ENCODE measurements at places on chromosomes 5 and 9.

DNA sequence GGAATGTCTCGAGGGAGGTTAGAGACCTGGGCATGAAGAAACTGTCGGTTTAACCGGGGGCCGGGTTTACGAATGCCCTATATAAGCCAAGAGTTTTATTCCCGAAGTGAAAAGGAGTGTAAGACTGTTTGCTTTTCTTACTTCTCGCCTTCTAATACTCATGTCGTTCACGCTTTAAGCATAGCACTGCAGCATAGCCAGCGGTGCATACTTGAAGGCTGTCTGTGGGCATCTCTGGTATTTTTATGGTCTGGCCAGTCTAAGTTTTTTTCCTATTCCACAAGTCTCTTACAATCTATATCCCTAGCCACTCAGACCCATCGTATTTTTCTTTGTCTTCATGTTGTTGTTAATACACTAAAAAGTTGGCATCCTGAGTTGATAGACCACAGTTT is 1.2 kb downstream of the UHRF2 start:
- ATAC-seq: no peak

GRCh38 chr5:66981266-66982055 is 215.1 kb downstream of the CD180 start:
- ATAC-seq: no peak

DNA sequence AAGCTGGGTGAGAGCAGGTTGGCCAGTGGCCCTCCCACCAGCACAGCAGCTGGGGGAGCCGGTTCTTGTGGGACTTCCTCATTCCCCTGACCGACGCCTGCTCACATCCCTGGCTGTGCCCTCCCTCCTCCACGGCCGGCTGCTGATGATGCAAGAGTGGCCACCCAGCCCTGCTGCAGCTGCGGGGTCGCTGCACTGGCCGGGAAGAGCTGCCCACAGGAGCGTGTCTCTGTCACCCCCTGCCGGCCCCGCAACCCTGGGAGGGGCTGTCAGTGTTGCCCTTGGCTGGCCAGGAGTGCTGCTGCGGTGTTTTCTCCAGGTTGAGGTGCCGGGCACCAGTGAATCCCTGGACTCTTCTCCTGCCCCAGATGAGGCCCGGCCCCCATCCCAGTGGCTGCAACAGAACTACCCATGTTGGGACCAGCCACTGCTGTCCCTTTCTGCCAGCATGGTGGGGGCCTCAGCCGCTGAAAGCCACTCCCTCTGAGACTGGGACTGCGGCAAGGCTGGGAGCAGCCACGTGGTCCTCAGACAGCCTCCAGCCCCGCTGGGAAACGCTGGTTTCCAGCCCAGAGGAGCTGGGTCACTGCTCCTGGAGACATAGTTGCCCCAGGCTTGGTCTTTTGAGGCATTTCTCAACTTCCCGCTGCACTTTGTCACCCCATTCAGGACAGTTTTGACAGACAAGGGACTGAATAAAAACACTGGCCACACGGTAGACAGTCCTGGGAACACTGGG is 739 bp downstream of the CARD9 start:
- no peak for ATAC-seq

GRCh38 chr5:130045334-130045733 is 141.1 kb downstream of the CHSY3 start:
- ATAC-seq: no peak

GRCh38 chr5:159663986-159664385 is 252.3 kb upstream of the ADRA1B start:
- no peak for ATAC-seq

- no peak for ATAC-seq
These were observed 5.4 kb upstream of the FOXB2 start for GRCh38 chr9:77013932-77014596.

GRCh38 chr9:135294836-135295235 is 184.7 kb upstream of the PPP1R26 start:
- ATAC-seq: no peak

- ATAC-seq: no peak
These were observed 13.3 kb upstream of the GLRX start for GRCh38 chr5:95835682-95836385.

DNA sequence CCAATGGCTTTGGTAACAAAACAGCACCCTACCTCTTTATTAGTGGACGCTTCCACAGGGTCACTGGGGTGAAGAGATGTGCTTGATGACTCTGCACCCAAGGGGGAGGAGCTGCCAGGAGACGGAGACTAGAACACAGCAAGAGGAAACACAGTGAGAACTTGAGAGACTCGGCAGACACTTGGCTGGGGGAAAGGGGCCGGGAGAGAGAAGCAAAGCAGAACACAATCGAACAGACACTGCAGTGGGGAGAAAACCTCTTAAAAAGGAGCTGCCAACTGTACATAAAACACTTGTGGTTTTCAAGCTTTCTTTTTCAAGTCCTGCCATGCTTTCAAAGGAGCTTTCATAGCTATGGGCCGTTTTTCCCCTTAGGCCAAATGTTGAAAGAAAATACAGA is 151.0 kb downstream of the ENTREP1 start:
- no peak for ATAC-seq

- no peak for ATAC-seq
These were observed 84.3 kb upstream of the BRINP1 start for GRCh38 chr9:119453490-119453911.

GRCh38 chr5:96391921-96392320 is 41.1 kb downstream of the PCSK1 start:
- ATAC-seq: no peak

DNA sequence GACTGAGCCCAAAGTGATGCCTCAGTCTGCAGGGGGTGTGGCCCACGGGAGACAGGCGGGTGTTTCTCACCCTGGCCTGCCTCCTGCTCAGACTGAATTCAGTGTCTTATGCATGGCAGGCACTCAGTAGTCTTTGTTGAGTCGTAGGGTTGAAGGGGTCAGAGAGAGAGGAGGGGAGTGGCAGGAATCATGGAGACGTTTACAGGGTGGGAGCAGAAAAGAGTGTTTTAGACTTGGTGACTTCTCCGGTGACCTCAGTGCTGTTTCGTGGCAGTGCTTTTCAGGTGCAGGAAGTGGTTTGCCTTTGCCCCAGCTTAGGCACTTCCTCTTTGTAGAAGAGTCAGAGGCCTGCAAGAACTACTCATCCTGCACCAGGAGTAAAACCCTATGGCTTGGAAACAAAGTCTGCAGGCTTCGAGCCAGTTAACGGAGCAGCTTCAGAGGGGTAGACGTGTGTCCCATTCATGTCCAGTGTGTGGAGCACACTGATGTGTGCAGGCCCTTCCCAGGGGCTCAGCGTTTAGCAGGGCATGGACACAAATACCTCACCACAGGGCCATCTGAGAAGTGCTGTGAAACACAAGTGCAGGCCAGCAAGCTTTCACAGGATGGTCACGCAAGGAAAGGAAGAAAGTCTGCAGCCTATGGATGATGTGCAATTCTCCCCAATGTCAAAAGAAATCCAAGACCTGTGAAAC is 24.5 kb upstream of the SEMA4D start:
- peak; percentile 92 for ATAC-seq

GRCh38 chr9:35308316-35308715 is 146.5 kb downstream of the UNC13B start:
- no peak for ATAC-seq

DNA sequence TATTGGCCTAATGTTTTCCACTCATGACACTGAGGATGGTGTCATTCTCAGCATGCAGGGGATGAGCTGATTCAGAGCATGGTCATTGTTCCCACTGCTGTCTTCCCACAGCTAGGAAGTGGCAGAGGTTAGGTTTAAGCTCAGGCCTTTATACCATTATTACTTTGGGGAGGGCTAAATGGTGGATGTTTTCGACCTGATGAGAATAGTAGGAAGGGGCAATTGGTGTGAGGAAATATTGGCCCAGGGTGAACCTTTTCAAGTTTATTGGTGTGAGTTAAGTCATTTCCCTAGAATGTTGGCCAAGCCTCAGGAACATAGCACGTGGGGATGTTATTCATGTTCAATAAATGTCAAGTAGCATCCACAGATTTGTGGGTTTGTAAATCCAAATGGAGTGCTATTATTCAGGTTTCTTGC is 59.6 kb downstream of the ARHGAP26 start:
- no peak for ATAC-seq

- ATAC-seq: no peak
These were observed 28.5 kb upstream of the KIF4B start for GRCh38 chr5:154984946-154985516.

DNA sequence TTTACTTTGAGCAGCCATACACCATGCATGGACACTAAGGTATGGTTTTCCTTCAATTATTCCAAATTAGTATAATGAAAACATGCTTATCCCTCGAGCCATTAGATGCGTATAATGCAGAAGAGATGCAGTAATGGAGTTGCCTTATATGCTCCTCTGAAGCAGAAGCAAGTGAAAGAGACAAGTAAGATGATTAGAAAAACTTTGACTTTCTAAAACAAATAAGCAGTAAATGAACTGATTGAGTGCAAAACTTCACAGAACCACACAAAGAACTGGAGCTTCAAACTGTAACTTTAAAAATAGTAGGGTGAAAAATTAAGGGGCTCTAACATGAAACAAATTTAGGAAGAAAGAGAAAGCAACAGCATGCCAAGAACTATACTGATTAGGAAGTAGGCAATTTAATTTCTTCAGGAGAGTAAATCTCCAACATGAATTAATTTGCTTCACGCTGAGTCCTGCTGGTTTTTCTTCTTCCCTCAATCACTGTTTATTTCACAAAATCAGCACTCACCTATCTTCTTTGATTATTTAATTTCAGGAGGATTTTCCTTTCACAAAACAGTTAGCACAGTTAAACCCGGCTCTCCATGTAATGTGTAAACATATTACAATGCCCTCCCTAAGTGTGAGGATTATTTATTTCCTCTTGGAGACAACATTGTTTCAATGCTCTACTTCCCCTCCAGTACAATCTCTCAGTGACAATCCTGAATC is 90.3 kb upstream of the PAM start:
- no peak for ATAC-seq

DNA sequence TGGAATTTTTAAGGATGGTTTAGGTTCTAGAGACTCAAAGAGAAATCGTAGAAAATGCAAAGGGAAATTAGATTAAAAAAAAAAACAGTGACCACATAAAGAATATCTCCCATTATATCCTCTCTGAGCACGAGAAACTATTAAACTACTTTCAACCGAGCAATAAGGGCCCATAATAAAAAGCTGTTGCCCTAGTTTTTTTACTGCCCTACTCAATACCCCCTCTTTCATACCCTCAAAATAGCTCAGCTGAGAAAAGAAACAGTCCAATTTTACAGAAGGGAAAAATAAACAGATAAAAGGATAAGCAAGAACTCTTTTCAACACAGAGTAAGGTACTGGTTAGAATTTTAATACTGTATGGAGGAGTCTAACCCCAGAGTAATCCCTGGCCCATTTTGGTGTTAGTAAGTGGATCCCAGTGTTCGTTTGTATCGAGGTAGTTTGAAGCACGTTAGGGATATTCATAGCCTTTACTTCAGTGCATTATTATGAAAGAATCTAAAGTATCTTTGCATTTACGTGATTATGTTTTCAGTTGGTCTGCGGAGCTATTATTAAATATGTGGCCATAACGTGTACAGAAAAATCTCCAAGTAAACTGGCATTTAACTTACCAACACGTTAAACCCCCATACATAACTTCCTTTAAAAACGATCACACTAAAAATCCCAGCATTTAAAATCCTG is 980 bp upstream of the RHOBTB3 start:
- ATAC-seq: no peak

- ATAC-seq: no peak
These were observed 13.7 kb upstream of the SYK start for GRCh38 chr9:90787771-90788460.

DNA sequence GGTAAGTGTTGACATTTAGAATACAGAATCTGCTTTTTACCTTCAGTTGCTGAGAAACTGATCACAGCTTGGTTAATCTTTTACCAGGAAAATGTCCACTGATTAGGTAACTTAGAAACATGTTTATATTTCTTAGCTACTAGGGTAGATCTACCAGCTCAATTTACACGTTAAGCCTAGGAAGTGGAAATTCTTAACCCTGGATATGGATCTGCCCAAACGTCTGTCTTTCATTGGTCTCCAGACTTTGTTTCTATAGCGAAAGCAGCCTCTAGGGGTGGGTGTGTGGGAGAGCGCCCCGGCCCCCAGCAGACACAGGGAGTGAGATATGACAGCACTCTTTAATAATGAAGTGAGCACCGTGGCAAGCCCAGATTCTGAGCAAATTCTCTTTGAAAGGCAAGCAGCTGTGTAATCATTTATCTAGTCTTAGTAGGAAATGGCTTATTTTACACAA is 141.6 kb upstream of the ZNF608 start:
- no peak for ATAC-seq

DNA sequence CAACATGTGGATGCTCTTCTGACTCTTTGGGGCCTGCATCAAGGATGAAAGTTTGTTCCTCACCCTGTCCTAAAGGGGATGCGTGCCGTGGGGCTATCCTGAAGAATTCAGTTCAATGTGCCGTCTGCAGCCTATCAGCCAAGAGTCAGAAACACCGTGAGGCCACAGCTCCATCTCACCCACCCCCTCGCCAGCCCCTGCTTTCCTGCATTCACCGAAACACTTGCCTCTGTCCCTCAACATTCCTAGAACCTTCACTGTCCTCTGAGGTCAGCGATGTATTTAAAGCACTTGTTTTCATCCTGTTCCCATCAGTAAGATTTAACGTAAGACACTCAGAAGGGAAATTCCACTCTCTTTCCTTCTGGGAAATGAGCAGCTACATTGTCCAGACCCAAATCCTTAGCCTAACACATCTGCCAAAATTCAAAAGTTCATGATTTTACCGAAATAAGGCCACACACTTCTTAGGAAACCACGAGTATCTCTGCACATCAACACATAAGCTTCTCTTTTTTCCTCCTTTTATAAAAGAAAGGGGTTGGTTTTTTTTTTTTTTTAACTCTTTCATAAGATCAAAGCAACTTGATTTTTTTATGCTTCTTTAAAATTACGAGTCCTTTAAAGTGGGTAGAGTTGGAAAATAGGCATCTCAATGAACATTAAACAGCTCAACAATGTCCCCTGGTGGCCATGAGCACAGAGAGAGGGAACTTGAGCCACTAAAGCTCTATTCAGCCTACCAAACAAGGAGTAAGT is 100.7 kb downstream of the SUSD1 start:
- ATAC-seq: peak; percentile 71

GRCh38 chr5:5306696-5307095 is 115.8 kb upstream of the ICE1 start:
- ATAC-seq: no peak

DNA sequence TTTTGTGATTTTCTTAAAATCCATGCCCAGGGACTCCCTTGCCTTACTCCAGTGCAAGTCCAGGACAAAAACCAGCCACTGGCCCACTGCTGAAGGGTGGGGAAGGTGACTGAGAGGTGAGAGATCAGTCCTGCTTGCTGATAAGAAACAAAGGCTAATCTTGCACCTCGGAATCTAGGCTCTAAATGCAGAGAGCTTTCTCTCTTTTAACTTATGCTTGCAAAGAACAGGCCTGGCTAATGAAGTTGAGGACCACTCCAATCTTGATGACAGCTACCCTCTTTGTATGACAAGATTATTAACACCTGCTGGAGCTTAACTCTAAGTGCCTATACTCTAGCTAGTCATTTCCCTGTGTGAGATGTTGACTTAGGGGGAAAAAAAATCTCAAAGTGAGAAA is 8.8 kb downstream of the TLE1 start:
- no peak for ATAC-seq
